Activated CD8-positive, alpha-beta memory T cell treated with anti-CD3 and anti-CD28 coated beads for 36 hours (primary cell): ENCODE measurements at places on chromosomes 13 and 19. TPM values are rescaled to one million over a fixed set of nuclear protein-coding genes. Genes with fewer than 3 reads are reported as not detected.

ATP5F1D gene
- total RNA-seq = 194 TPM

KCNN1 gene
- 0.15 TPM for total RNA-seq

IGFL3 gene
- not detected for total RNA-seq

CARM1 gene
- 85.1 TPM for total RNA-seq

ANKLE1 gene
- total RNA-seq = 21.0 TPM

FAM216B gene
- not detected for total RNA-seq

PCSK4 gene
- total RNA-seq = 1.3 TPM

LMTK3 gene
- 3.0 TPM for total RNA-seq

KLF2 gene
- total RNA-seq = 0.84 TPM

ZNF135 gene
- total RNA-seq = 0.78 TPM

ZNF813 gene
- total RNA-seq = 5.7 TPM

ERICH6B gene
- total RNA-seq = not detected

PSG6 gene
- total RNA-seq = not detected

CBARP gene
- total RNA-seq = 0.95 TPM
